ENCODE measurements at places on chromosomes 3 and 15.

DNA sequence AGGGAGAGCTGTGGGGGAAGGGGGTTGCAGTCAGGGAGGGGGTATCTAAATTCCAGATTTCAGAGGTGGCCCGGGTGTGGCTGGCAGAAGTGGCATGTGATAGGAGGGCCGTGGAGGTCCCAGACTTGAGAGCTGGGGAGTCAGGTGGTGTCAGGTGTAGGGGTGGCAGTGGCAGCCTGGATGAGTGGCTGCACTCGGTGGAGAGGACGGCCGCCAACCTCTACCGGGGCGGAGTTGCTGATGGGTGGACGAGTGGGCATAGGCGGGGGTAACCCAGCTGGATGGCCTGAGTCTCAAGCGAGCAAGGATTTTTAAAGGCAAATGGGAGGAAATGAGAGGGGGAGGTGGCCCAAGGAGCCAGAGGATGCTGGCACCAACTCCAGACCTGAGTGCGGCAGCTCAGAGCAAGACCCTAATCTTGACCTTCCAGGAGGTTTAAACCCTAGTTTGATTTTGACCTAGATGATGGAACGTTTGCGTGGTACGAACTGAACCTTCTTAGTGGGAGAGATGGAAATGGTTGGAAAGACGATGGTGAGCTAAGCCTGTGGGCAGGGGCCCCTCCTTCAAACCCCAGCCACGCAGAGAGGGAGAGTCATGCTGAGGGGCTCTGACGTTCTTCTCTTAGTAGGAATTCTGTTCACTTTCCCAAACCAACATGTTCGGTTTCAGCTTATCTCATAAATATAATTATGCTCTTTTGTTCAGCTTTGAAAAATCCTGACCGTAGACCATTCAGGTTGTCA is 8.0 kb downstream of the TRAK1 start:
- no peak for DNase-seq

DNA sequence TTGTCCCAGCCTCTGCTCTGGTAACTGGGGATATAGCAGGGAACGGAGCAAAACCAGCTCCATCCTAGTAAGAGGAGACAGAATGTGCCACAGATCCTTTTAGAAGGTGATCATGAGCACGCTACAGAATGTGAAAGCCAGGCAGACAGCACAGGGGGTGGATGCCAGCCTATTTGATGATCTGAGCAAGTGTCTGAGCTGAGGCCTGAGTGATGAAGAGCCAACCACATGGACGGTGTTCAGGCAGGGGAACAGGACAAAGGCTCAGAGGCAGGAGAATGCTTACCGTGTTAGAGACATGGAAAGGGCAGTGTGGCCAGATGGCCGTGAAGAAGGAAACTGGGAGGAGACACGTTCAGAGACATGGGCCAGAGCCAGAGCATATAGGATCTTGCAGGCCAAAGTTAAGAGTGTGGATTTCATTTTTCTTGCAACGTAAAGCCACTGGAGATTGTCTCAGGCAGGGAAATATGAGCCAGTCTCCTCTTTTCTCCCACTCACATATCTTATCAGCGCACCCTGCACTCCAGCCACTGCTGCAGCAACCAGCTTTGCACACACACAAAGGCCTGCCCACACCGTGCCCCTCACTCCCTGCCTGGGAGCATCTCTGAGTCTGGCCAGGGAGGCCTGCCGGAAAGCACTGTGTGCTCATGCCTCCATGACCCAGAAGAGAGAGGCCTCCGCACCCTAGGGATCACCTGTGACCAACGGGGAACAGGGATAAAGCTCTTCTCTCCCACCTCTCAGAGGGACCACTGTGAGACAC is 20.1 kb downstream of the RAB43 start:
- no peak for DNase-seq

- DNase-seq: no peak
Measured at GRCh38 chr3:62496503-62496902, 123.2 kb upstream of the FEZF2 start.

DNA sequence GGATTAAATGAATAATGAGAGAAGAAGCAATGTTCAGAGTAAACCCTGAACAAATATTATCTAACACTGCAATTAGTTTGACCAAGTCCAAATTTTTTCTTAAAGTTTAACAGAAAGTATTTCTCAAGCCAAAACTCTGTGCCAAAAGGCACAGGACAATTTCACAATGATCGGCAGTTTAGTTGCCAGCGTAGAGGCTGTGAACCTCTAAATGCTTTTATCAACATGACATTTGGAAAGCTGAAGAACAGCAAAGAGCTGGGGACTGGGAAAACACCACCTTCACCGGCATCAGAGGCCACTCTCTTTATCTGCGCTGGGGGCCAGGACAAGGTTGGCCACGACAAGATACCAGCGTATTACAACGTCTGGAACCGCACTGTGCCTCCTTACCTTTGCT is 125.6 kb downstream of the ADAMTS17 start:
- DNase-seq: no peak

- DNase-seq: no peak
Measured at GRCh38 chr15:85598718-85599398, 195.9 kb downstream of the KLHL25 start.

GRCh38 chr3:158152186-158152585 is 42.3 kb downstream of the RSRC1 start:
- no peak for DNase-seq

- no peak for DNase-seq
Measured at GRCh38 chr15:70597945-70598344, 165.4 kb downstream of the UACA start.

GRCh38 chr3:78985981-78986380 is 781.8 kb downstream of the ROBO1 start:
- DNase-seq: no peak

DNA sequence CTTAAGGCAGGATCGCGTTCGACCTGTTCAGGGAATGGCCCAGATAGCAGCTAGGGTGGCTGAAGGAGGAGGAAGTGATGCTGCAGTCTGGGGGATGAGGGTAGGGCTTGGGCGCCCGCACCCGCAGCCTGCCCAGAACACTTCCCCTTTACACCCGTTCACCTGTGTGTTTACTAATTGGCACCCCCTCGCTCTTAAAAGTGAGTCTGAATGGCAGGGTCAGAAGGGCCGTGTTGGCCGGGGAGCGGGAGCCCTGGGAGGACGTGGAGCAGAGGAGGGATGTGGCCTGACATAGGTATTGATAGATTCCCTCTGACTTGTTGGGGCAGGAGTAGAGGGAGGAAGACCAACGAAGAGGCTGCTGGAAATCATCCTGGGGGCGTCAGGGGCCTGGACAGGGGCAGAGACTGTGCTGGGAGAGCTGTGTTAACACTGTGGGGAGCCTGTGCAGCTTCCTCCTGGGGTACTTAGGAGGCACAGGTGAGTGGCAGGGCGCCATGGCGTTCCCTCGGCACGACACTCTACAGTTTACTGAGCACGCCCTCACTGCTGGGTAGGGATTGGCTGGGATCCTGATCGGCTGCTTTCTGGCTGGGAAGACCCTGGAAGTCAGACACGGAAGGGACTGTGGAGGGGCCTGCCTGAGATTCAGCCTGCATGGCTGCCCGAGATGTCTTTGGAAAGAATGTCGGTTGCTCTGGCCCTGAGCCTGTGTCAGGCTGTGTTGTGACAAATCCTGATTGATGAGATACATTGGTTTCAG is 51.7 kb downstream of the SLC6A6 start:
- no peak for DNase-seq

GRCh38 chr3:126100634-126101301 is 16.8 kb upstream of the SLC41A3 start:
- DNase-seq: no peak

- DNase-seq: no peak
Measured at GRCh38 chr3:72993391-72993790, 3.2 kb upstream of the PPP4R2 start.

GRCh38 chr15:101357333-101357732 is 62.3 kb upstream of the SNRPA1 start:
- DNase-seq: no peak

DNA sequence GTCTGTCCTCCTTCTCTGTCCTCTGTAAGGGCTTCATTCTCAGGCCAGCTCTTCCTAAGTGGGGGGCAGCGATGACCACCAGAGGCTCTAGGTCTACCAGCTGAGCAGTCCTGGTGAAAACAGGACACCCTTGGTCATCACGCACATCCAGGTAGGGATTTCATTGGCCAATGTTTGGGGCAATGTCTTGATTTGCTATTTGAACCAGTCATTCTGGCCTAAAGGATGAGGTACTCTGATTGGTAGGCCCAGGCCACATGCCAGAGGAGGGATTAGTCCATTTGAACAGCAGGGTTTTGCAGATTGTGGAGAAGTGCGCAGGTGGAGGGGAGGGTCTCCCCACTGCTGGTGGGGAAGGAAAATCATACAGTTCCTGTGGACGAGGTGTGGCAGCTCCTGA is 57.3 kb downstream of the PLXNA1 start:
- DNase-seq: no peak

- DNase-seq: no peak
Measured at GRCh38 chr3:138673641-138674530, 65.3 kb downstream of the FAIM start.

DNA sequence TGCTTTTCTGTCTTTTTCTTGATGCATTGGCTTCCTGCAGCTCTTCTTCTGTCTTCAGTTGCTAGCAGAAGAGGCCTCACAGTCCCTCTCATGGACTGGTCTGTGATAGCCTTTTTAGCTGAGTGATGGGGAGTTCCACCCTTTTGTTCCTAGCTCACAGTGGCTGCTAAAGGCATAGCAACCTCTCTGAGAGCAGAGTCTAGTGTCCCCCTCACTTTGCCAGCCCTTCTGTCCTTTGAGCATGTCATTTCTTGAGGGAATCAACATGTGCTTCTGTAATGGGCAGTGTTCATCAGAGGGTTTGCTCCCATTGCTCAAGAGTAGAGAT is 44.4 kb downstream of the GAP43 start:
- no peak for DNase-seq

- DNase-seq: no peak
Measured at GRCh38 chr3:154098376-154098775, 22.8 kb upstream of the ARHGEF26 start.

- DNase-seq: no peak
Measured at GRCh38 chr3:142947352-142947751, 16.1 kb downstream of the PAQR9 start.

- DNase-seq: no peak
Measured at GRCh38 chr15:32643907-32644445, 2.5 kb downstream of the SCG5 start.

DNA sequence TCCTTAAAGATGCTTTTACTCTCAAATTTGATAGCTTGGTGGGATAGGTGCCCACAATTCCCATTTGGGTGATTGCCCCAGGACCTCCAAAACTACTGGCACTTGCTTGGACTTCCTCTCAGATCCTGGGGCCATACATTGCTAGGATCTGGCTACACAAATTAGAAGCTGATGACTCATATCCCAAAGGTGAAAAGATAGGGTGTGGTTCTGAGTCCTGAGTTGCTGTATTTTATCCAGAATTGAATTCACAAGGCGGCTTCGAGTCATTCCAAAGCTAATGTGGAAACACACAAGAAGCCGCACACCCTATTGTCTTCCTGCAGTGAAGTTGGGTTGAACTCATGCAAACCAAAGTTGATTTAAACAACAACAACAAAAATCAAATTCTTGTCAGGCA is 53.4 kb downstream of the DUT start:
- DNase-seq: no peak

DNA sequence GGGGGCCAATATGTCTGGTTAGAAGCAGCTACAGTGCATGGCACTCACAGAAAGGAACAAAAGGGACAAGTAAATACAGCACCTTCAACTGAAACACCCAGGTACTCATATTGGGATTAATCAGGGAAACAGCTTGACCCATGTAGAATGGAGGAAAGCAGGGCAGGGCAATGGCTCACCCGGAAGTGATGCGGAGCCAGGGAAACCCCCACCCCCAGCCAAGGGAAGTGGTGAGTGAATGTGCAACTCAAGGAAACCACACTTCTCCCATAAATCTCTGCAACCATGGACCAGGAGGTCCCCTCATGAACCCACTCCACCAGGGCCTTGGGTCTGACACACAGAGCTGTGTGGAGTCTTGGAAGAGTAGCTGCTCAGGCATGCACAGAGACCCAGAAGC is 117.1 kb downstream of the MTHFS start:
- DNase-seq: no peak

DNA sequence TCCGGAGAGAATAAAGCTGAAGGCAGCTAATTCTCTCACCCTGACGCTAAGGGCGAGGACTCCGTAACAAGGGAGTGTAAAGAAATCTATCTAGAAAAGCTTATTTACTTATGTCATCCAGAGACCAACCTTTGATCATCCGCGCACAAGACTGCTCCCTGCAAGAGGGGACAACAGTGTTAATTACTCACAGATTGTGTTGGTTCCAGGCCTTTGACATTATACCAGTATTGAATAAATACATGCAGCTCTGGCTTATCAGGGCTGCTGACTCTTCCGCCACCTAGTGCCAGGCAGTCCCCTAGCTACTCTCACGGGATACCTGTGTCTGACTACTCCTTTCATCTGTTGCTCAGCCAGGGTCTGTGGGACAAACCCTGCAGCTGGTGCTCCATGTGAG is 211.7 kb downstream of the DTWD1 start:
- DNase-seq: no peak

Measured in stimulated activated CD8-positive, alpha-beta memory T cell treated with anti-CD3 and anti-CD28 coated beads, Interleukin-7, amount 100 ng/mL, for 4 hours (primary cell).